ENCODE measurements at places on chromosomes 1 and 21.

GRCh38 chr1:198203434-198203833 lies 46.6 kb downstream of the NEK7 start:
- peaks cover 7% of the 10 kb centered on the region for H3K36me3 ChIP-seq
- no peak for DNase-seq
- H3K4me3 ChIP-seq, result peak overlapping the region; percentile 13

GRCh38 chr1:178938959-178939317 lies 68.1 kb upstream of the ANGPTL1 start:
- H3K36me3 ChIP-seq, result no peaks in the 10 kb centered on the region
- peaks cover 23% of the 10 kb centered on the region for H3K27me3 ChIP-seq
- no peak for DNase-seq
- H3K27ac ChIP-seq, result no peak overlapping the region

DNA sequence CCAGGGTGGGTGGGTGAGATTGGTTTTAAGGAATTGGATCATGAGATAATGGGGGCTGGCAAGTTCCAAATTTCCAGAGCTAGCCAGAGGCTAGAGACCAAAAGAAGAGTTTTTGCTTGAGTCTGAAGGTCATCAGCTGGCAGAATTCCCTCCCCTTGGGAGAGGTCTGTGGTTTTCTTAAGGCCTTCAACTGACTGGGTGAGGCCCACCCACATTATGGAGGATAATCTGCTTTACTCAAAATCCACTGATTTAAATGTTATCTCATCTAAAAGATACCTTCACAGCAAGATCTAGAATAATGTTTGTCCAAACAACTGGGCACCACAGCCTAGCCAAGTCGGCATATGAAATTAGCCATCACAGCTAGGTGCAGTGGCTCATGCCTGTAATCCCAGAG lies 156.4 kb downstream of the URB2 start:
- H3K36me3 ChIP-seq, result no peaks in the 10 kb centered on the region
- no peaks in the 10 kb centered on the region for H3K4me1 ChIP-seq
- peaks cover 23% of the 10 kb centered on the region for H3K27me3 ChIP-seq
- DNase-seq, result no peak
- H3K4me3 ChIP-seq, result no peak overlapping the region

DNA sequence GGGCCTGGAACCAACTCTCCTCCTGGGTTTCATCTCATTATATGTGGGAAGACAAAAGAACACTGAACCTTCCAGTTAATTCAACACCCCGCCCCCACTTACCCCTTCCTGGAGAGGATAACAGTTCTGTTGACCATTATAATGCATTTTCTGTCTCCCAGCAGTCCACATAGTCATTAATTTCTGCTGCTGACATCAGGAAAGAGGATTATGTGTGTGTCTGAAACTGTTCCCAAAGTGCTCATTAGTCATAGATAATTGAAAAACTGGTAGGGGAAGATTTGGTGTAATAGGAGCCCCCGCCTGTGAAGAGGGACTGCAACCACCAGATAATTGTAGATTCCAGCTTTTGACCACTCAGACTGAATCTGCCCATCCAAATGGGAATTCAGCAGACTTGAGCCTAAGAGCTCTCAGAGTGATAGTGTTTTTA lies 208.7 kb downstream of the FGGY start:
- H3K4me3 ChIP-seq, result no peak overlapping the region

DNA sequence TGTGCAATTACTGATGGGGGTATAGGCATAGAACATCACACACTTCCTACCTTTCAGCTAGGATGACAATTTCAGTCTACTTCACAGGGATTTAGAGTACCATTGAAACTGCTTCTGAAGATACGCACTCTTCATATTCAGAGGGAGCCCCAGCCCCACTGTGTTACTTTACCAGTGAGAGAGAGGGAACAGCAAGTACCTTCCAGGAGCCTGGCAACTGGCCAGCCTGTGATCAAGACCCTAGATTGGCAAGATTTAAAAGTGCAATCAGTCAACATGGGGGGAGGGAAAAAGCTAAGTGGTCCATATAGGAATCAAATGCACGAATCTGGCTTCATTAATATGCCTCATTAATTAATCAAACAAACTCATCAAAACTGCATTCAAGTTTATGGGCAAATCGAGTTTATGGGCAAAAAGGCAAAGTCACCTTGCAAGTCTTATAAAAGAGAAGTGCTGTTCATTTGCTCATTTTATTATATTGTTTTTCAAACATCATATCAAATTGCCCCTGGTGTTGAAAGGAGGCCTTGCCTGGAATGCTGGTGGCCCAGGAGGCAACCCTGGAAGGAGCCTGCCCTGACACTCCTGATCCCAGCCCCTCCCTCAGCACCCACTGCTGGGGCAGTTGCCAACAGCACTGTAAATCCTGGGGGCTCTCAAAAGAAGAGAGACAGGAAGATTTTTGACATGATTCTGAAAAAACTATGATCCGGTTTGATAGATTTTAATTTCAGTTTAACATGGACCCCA lies 184.9 kb upstream of the DPT start:
- no peaks in the 10 kb centered on the region for H3K4me1 ChIP-seq
- no peak overlapping the region for H3K27ac ChIP-seq
- no peak overlapping the region for H3K4me3 ChIP-seq
- H3K27me3 ChIP-seq, result peaks cover 7% of the 10 kb centered on the region
- H3K36me3 ChIP-seq, result no peaks in the 10 kb centered on the region
- no peak for DNase-seq

DNA sequence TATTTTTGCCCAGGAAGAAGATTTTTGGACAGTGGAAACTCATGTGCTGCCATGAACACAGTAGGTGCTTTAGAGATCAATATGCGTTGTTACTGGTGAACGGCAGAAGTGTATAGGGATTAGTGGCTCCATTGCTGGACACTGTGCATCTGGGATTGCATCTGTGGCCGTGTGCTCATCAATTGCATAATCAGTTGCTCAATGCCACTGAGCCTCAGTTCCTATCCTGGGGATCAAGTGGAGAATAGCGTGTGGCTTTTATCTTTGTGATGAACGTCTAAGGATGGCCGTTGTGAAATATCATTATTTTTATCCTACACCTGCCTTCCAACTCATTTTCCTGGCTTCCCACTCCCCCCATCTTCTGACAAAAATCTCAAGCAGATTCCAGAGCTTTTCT lies 5.4 kb downstream of the TNN start:
- H3K27ac ChIP-seq, result no peak overlapping the region
- no peaks in the 10 kb centered on the region for H3K36me3 ChIP-seq
- H3K4me3 ChIP-seq, result no peak overlapping the region
- H3K27me3 ChIP-seq, result peaks cover 79% of the 10 kb centered on the region
- no peak for DNase-seq

- DNase-seq, result no peak
- no peak overlapping the region for H3K4me3 ChIP-seq
- H3K36me3 ChIP-seq, result no peaks in the 10 kb centered on the region
- no peaks in the 10 kb centered on the region for H3K27me3 ChIP-seq
These were observed 56.7 kb downstream of the PTGS2 start for GRCh38 chr1:186623551-186623950.

DNA sequence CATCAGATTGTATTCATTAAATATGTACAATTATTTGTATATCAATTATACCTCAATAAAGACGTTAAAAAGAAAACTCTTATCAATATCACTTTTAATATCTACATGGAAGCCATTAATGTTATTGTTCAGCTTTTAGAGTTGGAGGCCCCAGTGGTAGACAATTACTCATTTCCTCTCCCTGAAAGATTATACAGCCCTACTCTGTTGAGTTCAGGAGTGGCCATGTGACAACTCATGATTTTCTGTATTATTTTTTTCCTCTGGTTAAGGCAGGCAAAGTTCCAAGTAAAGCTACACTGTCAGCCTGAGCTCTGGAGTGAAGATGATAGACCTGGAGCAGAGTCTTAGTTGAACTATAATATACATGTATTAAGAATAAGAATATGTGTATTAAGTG lies 247.9 kb upstream of the B3GALT2 start:
- H3K4me3 ChIP-seq, result no peak overlapping the region
- H3K4me1 ChIP-seq, result peaks cover 32% of the 10 kb centered on the region
- no peaks in the 10 kb centered on the region for H3K27me3 ChIP-seq

GRCh38 chr1:53600561-53600960 lies 138.4 kb downstream of the GLIS1 start:
- peaks cover 47% of the 10 kb centered on the region for H3K4me1 ChIP-seq
- H3K4me3 ChIP-seq, result peak overlapping the region; percentile 9
- H3K27ac ChIP-seq, result peak overlapping the region; percentile 89
- peaks cover 2% of the 10 kb centered on the region for H3K36me3 ChIP-seq
- peak; percentile 66 for DNase-seq

- H3K27ac ChIP-seq, result peak overlapping the region; percentile 90
- H3K4me1 ChIP-seq, result peaks cover 47% of the 10 kb centered on the region
These were observed 798 bp downstream of the ZBED6 start for GRCh38 chr1:203796236-203796605.

- H3K27me3 ChIP-seq, result peaks cover 36% of the 10 kb centered on the region
- H3K27ac ChIP-seq, result no peak overlapping the region
- peaks cover 7% of the 10 kb centered on the region for H3K4me1 ChIP-seq
- DNase-seq, result no peak
These were observed 34.6 kb upstream of the CTPS1 start for GRCh38 chr1:40944841-40945430.

DNA sequence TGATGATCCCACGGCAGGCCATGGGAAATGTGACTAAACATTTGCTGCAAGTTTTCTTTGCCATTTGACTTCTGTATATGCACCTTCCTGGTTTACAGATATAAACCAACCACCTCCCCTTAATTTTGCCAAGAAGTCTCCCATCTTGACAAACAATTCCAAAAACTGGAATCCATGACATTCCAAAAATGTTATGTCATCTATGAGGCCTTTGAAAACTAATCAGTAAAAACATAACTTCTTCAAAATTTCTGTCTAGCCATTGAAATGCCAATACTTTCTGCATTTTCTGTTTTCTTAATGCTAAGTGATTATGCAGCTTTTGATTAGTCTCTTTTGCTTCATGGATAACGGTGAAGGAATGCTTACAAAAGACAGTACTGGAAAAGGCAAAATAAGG lies 84.1 kb downstream of the LYST start:
- H3K4me1 ChIP-seq, result no peaks in the 10 kb centered on the region
- H3K36me3 ChIP-seq, result peaks cover 13% of the 10 kb centered on the region
- no peak for DNase-seq
- no peak overlapping the region for H3K4me3 ChIP-seq
